GM12878 (cell line): ENCODE measurements at places on chromosomes 6 and 20.

- no peak for DNase-seq
Observed at GRCh38 chr6:63355632-63356031, 35.8 kb upstream of the LGSN start.

DNA sequence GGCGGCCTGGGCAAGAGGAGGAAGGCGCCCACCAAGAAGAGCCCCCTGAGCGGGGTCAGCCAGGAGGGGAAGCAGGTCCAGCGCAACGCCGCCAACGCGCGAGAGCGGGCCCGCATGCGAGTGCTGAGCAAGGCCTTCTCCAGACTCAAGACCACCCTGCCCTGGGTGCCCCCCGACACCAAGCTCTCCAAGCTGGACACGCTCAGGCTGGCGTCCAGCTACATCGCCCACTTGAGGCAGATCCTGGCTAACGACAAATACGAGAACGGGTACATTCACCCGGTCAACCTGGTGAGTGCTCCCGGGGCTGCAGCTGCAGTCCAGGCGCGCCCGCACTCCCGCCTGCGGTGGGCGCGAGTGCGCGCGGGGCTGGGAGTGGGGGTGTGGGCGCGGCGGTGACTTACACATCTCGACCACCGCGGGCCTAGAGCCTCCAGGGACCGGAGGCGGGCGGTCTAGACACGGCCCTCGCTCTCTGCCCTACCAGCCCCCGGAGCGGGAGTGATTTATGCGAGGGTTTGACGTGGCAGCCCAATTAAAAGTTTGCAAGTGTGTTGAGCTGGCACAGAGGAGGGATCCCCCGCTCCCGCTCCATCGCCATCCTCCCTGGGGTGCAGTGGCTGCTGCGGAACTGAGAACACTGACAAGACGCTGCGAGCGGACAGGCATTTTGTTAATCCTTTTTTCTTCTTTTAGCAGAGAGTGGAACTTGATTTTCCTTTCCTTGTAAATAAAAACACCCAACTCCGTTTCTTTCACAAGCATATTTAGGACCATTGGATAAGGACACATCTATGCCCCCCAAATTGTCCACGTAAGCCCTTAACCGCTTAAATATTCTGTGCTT, 867 bp downstream of the TCF21 start:
- DNase-seq = no peak

DNA sequence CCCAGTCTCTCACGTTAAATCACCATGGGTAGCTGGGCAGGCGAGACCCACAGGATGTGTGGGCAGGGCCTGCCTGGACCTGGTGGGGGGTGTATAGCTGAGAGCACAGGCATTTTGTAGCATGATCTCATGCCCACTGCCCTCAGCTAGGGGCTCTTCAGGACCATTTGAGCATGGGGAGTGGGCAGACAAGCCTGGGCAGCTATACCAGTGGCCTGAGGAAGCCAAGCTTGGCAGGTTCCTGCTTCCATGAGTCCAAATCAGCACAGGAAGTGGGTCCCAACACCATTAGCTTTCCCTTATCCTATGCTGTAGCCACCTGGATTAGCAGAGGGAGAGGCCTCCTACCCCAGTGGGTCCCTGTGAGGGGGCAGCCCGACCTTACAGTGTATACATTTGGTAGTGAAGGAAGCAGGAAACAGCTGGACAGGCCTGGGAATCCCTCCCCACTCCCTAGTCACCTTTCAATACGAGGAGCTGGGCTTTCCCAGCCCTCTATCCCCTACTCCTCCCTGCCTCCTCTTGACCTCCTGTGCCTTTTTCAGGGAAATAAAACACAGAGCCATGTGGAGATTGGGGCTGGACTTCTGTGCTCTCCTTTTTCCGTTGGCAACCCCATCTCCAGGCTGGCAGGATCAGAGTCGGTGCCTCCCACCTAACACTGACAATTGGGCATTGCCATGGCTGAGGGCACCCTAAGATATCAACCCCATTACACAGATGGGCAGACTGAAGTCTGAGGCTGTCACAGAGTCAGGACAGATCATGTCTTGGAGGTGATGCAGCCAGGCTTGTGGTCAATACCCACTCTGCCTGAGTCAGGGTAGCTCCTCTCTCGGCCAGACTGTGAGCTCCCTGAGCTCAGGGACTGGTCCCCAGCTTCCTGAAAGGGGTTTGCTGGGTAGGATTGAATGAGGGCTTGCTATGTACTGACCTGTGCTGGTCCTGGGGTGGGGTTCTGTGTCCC, 59.8 kb downstream of the MRPL14 start:
- no peak for DNase-seq

DNA sequence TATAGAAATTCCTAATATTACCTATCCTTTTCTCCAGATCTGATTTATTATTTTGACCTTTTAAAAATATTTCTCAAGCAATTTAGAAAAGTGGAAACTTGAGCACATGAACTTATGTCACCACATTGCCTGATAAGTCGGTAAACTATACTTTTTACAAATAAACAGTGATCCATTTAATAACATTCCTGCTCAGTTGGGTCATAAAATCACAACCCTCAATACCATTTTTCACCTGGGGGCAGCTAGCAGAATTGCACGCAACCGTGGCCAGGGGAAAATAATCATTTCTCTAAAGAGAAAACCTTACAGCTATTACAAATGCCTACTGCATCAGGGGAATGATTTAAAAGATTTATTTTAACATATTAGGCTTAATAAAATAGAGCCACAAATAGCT, 614.5 kb downstream of the PHF3 start:
- no peak for DNase-seq

- no peak for DNase-seq
Observed at GRCh38 chr6:108561742-108562502, 1.2 kb downstream of the FOXO3 start.

DNA sequence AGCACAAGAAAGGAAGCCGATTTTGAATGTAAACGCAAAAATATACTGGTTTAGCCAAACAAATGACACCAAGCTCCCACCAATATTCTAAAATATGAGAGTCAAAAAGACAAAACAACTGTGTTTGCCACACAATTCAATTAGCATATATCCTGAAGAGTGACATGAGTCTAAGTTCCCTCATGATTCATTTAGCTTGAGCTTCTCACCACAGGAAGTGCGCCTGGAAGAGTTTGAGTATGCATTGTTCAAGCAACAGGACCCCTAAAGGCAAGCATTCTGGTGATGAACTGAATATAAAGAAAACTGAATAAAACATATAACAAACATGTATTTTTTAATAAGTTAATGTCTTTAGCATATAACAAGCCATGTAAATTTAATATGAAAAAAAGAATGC, 115.2 kb upstream of the RUNX2 start:
- no peak for DNase-seq

DNA sequence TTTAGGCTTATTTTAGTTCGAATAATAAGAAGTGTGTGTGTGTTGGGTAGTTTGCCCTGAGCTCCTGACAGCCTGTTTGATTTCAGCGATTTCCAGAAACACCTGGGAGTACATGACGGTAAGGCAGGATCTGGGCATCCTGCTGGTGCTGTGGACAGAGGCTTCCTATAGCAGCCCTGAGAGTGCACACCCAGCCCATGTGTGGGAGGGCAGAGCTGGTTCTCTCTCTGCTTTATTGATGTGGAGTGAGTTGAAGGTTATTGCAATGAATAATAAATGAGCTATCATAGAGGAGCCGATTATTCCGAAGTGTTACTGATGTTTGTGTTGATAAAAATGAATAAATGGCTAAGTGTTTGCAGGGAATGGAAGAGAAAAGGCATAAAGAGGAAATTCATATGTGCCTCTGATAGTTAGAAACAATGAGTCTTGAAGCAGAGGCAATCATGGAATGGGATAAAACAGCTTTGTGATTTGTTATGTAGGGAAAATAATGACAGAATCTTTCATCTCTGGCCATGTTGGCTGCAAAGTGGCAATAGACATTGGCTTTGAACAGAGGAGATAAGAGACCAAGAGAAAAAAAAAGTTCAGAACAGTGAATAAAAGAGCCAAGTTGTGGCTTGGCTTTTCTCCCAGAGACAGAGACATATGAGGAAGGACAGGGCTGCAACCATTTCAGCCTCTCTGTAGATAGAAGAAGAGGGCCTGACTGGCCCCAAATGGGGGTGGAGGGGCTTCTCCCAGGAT, 166.2 kb upstream of the CHD6 start:
- no peak for DNase-seq

DNA sequence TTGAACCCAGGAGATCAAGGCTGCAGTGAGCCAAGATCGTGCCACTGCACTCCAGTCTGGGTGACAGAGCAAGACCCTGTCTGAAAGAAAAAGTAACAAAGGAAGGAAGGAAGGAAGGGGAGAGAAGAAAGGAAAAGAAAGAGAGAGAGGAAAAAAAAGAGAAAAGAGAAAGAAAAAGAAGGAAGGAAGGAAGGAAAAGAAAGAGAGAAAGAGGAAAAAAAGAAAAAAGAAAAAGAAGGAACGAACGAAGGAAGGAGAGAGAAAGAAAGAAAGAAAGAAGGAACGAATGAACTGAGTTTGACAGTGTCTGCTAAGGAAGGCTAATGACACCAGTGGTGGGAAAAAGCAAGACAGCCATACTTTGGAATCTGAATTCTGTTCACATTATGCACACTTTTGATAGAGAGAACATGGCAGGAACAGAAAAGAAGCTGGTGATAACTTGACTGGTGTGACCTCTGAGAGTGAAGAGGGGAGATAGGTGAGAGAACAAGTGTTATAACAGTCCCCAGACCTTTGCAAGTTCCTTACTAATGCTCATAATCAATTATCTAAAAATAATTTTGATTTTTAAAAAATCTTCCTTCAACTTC, 93.3 kb upstream of the MYLIP start:
- no peak for DNase-seq
